ENCODE measurements at places on chromosomes 2 and 18.

- DNase-seq: no peak
These were observed 37.0 kb downstream of the RAPGEF4 start for GRCh38 chr2:172772633-172773032.

GRCh38 chr2:96806468-96807126 is 9.5 kb upstream of the CNNM3 start:
- no peak for DNase-seq

- peak; percentile 35 for DNase-seq
These were observed 89.2 kb upstream of the MYO3B start for GRCh38 chr2:170088776-170089175.

- no peak for DNase-seq
These were observed 318.0 kb downstream of the MYCN start for GRCh38 chr2:16258350-16258749.

DNA sequence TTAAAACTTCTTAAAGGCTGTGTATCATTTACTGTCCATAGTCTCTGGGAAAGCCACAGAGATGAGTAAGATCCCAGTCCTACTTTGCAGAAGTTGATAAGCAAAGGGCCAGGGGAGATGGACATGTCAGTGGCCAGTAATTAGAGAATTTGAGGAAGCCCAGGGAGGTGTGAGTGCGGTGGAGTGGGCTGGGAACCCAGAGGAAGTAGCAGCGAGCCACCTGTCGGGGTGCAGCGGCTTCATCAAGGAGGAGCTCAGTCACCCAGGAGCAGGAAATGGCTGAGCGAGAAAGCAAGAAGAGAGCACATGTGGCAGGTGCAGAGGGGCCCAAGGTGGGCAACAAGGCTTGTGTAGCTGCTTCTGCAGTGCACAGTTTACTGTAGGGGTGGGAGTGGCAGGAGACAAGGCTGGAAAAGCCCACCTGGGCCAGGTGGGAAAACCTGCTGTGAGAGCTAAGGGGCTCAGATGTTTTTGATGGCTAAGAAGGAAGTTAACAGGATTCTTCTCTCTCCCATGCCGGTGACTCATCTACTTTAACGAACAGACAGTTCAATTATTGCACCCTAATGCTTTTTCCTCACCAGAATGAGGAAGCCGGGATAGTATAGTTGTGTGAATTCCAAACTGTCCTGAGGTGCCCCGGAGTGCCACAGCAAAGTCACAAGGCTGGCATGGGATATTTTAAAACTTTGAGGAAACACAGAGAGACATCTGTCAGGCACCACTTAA is 34.8 kb upstream of the MGAT5 start:
- no peak for DNase-seq

- DNase-seq: no peak
These were observed 15.4 kb upstream of the SLC9A2 start for GRCh38 chr2:102603904-102604303.

DNA sequence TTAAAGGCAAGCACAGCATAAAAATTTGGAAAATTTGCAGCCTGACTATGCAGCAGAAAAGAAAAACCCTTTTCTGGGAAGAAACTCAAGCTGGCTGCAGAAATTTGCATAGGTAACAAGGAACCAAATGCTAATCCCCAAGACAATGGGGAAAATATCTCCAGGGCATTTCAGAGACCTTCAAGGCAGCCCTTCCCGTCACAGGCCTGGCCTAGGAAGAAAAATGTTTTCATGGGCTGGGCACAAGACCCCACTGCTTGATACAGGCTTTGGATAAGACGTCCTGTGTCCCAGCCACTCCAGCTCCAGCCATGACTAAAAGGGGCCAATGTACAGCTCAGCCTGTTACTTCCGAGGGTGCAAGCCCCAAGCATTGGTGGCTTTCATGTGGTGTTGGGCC is 717.6 kb downstream of the TDRD15 start:
- DNase-seq: no peak

- DNase-seq: no peak
These were observed 53.4 kb upstream of the SCN1A start for GRCh38 chr2:166180951-166181812.

DNA sequence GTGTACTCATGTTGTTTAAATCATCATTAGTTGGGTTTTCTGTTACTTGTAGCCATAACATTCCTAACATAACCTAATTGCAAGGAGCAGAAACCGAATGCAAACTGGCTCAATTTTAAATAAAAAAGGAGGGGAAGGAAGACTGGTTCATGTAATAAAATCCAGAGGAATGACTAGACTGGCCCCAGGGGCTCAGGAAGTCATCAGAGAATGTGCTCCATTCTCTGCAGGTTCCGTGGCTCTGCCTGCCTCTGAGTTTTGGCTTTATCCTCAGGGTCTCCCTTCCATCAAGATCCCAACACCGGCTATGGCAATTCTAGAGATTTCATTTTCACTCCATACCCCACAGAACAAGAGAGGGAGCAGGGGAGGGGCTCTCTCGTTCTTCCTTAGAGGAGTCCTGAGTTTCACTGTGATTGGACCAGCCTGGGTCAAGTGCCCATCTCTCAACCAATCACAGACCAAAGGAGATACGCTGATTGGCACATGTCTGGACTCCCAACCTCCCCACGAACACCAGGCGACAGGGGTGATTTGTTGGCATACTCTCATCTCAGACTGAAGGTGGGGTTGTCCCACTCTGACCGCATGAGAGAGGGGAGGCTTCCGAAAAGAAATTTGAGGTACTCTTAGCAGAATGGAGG is 64.8 kb downstream of the NPPC start:
- DNase-seq: no peak

Data from NCI-H446 treated with DMSO at 0.1 percent for 48 hours (cell line).